Kidney (tissue), 22 donors: ENCODE measurements at places on chromosomes 7 and 10.

DNA sequence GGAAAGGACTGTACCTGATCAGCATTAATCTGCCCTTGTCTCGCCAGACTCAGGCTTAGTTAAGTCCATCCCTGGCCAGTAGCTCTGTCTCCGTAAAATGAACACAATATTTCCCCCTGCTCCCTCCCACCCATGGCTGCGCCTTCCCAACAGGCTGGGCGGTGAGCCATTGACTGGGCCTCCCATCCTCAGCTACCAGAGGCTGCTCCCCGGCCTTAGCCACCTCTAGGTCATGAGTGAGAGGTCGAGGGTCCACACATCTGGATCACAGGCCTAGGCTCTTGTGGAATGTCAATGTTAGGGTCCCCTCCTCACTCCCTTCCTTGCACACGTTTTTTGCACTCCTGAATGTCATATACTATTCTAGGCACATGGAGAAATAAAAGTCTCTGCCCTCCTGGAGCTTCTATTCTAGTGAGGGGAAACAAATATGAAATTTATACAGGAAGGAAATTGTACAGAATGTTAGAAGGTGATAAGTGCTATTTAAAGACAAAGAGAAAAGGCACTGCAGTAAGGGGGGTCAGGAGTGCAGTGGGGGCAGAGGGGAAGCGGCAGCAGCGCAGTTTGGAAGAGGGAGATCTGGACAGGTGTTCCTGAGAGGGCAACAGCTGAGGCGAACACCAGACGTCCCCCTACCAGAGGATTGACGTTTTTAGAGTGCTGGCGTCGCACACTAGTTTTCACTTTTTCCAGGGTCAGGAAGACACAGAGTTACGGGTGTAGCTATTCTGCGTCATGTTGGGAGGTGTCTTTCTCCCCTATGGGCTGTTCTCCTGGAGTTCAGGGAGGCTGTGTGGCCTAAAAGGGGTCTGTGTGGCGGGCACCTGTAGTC lies 17.2 kb upstream of the EIF5AL1 start:
- no peak for DNase-seq

DNA sequence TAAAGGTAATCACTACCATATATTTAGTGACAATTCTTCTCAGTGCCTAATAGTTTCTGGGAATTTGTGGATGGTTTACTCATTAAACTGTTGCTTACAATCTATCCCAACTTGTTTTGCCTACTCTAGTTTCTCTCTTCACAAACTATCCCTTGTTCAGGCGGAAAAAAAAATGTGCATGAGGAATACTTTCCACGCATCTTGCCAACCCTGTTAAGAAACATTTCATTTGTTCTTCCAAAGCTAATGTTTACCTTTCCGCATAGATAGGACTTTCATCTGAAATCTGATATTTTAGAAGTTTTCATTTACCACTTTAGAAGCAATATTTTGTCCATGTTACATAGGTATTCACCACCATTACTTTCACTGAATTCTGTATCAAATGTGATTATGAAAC lies 191.9 kb downstream of the MDFIC start:
- no peak for DNase-seq

DNA sequence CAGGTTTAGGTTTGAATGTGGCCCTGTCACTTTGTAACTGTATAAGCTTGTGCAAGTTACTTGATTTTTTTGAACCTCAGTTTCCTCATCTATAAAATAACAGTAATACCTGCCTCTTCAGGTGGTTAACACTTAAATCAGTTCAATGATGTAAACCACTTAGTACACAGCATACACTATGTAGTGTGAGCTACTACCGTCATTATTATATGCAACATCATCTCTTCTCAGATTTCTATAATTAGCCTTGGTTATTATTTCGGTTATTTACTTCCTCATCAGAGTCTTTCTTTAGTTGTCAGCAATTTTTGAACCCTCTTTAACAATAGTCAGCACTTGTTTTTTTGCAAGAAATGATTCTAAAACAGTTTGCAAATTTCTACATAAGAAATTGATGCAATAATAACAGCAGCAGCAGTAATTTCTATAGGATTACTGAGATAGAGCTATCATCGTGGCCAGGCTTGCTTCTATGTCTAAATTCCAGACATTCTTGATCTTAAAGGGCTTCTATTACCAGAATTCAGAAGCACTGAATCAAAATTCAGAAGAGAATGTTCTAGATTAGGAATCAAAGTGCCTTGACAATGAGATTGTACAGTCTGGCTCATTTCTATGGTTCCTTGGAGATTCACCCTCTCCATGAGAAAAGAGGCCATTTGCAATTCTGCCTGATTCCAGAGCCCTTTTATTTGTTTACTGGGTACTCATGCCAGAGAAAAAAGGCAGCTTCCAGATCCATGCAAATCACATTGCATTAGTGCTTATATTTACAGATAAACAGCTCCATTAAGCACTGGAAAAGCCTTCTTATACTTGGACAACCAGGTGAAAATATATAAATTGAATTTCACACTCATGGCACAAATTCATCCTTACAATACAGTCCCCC lies 25.0 kb upstream of the WDR11 start:
- DNase-seq: no peak

GRCh38 chr7:24545215-24545614 lies 28.0 kb upstream of the PALS2 start:
- DNase-seq: no peak

GRCh38 chr7:28096713-28097112 lies 83.9 kb downstream of the JAZF1 start:
- peak; percentile 70 for DNase-seq

DNA sequence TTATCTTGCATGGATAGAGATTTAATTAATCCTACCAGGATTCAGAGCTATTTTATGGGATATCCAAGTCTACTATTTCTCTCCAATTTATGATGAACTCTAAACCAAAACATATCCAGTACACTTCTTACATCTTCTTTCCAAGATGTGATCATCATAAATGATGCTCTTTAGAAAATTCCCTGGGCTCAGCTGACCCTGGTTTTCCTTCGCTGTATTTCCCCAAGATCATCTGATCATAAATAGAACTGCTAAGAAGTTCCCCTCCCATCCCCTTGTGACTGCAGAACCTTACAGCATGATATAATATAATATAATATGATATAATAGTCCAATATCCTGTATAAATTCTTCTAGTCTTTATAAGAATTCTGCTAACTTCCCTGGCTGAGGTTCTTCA lies 114.6 kb upstream of the LYZL2 start:
- DNase-seq: no peak

DNA sequence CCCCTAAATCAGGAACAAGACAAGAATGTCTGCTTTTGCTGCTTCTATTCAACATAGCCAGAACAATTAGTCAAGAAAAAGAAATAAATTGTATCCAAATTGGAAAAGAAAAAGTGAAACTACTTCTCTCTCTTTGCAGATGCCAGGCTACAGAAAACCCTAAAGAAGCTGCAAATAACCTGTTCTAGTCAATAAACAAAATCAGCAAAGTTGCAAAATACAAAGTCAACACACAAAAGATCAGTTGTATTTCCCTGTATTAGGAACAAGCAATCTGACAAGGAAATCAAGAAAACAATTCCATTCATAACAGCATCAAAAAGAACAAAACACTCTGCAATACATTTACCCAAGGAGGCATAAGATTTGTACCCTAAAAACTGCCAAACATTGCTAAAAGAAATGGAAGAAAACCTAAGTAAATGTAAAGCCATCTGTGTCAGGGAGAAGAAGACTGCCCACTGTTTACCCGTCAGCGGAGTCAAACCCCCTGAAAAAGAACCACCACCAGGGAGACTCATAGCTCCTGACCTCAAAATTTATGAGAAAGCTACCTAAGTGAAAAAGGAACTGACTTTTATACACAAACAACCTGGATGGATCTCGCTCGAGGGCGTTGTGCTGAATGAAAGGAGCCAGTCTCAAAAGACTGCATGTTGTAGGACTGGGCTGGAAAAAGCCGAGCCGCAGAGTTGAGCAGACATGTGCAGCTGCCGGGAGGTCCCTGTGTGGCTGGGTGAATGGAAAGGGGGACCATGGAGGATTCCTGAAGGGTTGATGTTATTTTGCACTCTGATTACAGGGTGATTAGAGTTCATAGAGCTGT lies 263.1 kb downstream of the MAD1L1 start:
- DNase-seq: no peak

DNA sequence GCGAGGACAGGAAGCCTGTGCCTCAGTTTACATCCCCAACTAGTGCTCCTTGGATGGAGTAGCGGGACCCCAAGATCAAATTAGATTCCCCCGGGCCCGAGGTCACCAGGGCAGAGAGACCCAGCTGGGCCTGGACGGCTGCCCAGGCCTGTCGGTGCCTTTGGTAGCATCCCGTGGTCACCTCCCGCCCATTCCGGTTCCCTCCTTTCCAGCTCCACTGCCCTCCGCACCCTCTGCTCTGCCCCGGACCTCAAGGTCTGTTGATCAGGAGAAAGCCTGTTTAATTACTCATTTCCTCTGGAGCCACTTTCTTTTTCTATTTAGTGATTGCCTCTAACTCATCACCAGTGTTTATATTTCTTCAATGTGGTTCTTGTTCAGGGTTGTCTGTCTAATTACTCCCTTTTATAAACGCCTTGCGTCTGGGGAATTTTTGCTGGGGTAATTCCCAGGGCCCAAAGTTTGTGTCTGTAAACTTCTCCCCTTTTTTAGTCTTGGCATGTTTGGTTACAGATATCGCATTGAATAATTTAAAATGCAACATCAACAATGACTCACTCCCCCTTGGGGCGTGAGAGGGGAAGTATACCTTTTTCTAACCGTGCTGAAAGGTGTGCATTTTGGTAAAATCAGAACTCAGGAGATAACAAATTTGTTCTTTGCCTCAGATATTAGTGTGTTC lies 1.9 kb downstream of the FOXK1 start:
- peak; percentile 93 for DNase-seq

DNA sequence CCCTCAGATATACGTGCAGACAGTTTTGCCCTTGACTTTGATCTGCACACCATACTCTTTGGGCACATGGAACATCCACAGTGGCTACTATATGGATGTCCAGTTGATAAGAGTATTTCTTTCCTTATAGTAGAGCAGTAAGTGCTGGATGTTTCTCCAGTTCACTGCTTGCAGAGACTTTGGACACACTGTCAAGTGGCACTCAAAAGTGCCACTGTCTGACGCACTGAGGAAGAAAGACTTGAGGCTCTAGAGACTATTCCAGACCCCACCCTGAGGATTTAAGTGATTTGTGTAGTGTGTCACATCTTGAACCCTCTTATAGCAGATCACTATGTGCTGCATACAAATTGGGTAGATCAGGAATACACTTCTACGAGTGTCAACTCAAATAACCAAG lies 179.1 kb downstream of the GNAI1 start:
- no peak for DNase-seq

DNA sequence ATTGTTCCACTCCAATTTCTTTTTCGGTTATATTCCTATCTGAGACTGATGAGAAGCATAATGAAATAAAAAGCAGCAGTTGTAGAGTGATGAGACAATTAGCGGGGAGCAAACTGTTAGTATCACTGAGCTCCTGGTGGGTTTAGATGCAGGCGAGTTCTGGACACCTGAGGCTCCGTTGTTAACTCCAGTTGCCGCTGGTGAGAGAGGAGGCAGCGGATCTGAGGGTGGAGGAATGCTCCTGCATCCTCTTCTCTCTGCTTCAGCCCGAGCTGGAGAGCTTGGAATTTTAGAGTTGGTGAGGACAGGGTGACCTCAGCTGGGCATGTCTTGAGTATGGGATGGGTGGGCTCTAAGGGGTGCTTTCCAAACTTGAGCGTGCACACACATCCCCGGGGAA lies 31.4 kb downstream of the LRMDA start:
- DNase-seq: no peak

GRCh38 chr10:57627642-57628178 lies 640.0 kb downstream of the IPMK start:
- no peak for DNase-seq

GRCh38 chr7:120467676-120468075 lies 194.7 kb downstream of the KCND2 start:
- no peak for DNase-seq

GRCh38 chr7:74338366-74339108 lies 49.3 kb downstream of the CLIP2 start:
- no peak for DNase-seq

- DNase-seq: no peak
Measured at GRCh38 chr10:124270530-124271327, 148.0 kb downstream of the OAT start.

DNA sequence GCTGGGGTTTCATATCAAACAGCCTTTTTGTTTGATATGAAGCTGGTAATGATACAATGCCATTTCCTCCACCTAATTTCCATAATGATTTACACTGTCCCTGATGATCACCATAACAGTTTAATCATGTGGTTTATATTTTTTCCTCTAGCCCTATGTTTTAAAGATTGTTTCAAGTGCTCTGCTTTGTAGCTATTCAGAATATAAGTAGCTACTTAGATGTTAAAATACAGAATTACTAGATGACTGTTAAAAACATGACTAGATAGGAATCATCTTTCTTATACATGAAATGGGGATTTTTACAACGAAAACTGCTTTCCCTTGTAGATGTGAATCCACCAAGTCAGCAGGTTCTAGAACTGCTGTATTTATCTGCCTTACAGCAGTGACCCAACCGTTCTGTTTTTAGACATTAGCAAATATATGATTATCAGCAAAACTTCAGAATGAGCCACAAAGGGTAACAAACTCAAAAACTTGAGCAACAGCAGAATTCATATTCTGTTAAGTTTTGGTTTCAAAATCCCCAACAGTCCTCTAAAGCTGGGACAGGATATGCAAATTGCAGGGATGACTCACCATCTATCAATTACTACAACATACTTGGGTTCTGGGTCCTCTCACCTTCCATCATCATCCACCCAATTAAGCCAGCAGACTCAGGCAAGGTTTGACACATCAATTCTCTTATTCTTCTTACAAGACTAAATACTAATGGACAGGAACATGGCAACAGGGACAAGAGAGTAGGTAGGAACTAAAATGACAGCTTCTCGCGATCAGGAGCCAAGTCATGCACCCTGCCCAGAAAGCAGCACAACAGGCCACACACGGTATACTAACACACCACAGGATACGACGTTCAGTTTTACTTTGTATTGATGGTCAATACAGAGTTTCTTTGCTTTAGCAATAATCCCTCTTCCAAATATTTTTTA lies 83.9 kb downstream of the PIP4K2A start:
- no peak for DNase-seq

DNA sequence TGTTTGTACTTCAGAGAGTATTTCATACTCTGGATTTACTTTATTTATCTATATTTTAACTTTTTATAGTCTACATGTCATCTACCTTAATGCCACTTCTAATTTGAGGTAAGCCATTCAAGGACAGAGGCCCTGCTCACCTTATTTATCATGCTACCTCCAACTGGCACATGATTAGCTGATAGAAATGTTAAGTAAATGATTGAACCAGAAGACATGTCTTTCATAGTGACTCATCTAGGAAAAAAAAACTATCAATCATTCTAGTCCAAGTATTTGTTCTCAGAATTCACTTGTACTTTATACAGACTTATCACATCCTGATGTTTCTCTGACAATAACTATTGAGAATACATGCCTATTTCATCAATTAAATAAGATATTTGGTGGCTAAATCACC lies 856.3 kb downstream of the XPNPEP1 start:
- no peak for DNase-seq

- no peak for DNase-seq
Measured at GRCh38 chr10:119784340-119785067, 58.7 kb downstream of the INPP5F start.

GRCh38 chr10:30691639-30692015 lies 62.1 kb upstream of the LYZL2 start:
- DNase-seq: no peak
